ENCODE measurements at places on chromosomes 1 and 21. TPM values are rescaled to one million over a fixed set of nuclear protein-coding genes. Genes with fewer than 3 reads are reported as not detected.

- no peak for DNase-seq
Measured at GRCh38 chr1:209567698-209568175, 15.8 kb upstream of the CAMK1G start.

DNA sequence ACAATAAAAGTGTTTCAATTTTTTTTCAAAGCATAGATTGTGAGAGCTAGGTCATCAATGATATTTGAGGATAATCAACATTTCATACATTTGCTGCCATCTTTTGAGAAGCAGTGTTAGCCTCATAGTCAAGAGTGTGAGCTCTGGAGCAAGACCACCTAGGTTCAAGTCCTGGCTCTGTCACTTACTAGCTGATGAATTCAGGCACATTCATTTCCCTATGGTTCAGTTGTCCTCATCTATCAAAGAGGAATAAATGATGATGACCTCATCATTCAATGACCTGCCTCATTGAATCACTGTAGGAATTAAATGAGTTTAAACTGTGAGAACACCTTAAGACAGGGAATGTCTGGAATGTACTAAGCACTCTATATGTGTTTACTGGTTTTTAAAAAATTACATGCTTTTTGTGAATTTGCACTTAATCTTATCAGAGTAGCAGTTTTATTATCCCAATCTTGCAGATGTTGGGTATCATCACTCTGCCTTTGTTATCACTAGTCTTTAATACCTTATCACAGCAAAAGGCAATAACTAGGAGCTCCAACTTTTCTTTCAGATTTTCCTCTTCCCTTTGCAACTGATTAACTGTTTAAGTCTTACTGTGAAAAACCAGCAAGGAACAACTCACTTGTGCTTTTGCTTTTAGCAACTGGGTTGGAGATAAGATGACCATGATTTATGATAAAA, 47.4 kb downstream of the SLC30A10 start:
- DNase-seq: no peak

GRCh38 chr1:23745515-23745914, 2.2 kb downstream of the ELOA start:
- DNase-seq: no peak

- DNase-seq: no peak
Measured at GRCh38 chr1:6580593-6581409, 1.0 kb downstream of the ZBTB48 start.

DNA sequence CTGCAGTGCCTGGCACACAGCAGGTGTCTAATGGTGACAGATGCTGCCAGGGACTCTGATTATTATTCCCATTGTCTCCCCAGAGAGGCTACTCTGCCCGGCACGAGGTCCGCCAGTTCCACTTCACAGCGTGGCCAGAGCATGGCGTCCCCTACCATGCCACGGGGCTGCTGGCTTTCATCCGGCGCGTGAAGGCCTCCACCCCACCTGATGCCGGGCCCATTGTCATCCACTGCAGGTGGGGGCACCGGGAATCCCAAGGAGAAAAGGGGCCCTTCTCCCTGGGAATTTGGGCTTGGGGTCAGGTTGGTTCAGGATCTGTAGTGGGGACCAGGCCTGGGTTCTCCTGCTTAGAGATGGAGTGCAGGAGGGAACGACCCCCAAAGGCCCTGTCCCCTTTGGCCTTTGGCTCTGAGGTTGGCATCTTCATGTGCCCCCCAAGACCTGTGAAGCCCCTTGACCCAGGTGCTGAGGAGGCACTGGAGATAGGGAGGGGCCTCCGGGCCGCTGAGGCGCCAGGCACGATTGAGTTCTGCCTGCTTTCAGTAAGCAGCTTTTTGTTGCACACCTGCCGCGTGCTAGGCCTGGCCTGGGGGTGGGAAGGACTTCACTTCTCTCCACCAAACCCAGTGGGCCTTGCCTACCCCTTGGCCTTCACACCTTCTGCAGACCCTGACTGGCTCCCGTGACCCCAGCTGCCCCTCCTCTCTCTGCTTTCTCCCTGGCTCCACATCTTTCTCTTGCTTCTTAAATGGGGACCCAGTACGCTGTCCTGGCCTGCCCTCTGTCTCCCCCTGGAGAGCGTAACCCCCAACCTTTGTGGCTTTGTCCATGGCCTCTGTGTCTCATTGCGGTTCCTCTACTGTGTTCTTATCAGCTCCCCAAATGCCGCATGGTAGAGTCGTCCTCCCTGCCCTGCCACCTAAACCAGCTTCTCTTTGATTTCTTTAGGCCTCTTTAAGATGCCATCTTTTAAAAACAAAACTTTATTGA, 76.4 kb downstream of the PTPRU start:
- no peak for DNase-seq

Gene VANGL2
- total RNA-seq: 8.9 TPM

Gene FMN2
- 0.96 TPM for total RNA-seq

Gene SLAMF7
- total RNA-seq: 6.4 TPM
